ENCODE measurements at places on chromosomes 2 and 18. TPM values are rescaled to one million over a fixed set of nuclear protein-coding genes. Genes with fewer than 3 reads are reported as not detected.

DNA sequence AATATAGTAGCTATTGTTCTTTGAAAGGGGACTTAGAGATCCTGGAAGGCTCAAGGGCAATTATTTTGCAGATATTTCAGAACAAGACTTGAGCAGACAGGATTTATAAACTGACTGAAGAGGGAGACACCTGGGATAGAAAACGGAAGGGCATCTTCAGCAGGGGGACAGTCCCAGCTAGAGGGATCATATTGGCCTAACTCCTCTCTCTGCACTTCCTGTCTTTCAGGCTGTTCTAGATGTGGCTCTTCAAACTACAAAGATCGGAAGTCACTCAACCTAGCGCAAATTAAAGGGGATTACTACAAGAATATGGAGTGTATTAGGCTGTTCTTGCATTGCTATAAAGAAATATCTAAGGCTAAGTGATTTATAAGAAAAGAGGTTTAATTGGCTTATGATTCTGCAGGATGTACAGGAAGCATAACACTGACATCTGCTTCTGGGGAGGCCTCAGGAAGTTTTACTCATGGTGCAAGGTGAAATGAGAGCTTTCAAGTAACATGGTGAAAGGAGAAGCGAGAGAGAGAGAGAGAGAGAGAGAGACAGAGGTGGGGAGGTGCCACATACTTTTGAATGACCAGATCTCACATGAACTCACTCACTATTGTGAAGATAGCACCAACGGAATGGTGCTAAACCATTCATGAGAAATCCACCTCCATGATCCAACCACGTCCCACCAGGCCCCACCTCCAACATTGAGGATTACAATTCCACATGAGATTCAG, 5.3 kb upstream of the CTIF start:
- no peak for DNase-seq

GRCh38 chr18:45984546-45985235, 17.6 kb upstream of the EPG5 start:
- no peak for DNase-seq

- peak; percentile 7 for DNase-seq
These were observed 2.5 kb upstream of the ICOS start for GRCh38 chr2:203934041-203934492.

ALPP gene
- 0.59 TPM for total RNA-seq

FHOD3 gene
- 13.1 TPM for total RNA-seq

DNA sequence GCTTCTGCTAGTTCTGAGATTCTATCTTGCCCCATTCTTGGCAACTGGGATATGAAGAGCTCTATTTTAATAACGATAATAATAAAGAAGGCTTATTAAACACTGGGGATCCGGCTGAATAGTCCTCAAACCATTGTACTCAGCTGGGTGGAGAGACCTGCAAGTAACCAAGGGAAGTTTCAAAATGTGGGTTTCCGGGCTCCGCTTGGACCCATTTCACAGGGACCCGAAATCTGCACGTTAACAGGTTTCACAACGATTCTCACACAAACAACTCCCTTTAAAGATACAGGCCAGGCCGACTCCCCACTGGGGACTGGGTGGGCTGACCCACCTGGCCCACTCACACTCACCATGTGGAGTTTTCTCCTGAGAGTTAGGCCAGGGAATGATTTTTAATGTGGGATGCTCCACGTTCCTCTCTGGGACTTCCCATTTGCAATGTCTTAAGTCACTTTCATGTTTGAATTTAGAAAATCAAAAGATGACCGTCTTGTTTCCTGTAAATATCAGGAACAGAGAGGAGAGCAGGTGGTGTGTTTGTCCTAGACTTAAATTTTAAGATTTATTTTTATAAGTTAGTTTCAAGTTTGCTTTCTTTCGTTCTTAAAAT, 96.3 kb downstream of the SH3RF3 start:
- DNase-seq, result no peak

DAW1 gene
- total RNA-seq, result 0.30 TPM

DNA sequence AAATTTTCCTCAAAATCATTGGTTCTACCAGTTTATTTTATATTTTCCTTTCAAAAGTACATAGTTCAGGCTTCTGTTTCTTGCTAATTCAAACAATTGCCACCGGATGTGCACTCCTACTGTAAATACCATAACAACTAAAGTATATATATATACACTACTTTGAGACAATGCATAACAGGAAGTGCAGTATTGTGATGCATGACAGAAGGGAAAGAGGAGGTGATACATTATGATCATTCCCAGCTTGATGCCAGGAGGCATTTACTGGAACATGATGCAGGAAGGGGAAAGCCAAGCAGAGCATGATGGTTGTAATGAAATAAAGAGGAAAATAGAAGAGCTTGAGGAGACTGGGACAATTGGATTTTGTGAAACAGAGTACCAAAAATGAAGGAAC, 215.2 kb upstream of the NT5C1B start:
- DNase-seq, result no peak

- peak; percentile 73 for DNase-seq
These were observed 19.6 kb upstream of the RPIA start for GRCh38 chr2:88671786-88672427.

IL18RAP gene
- not detected for total RNA-seq

LRP1B gene
- total RNA-seq, result not detected

TP53I3 gene
- total RNA-seq, result 8.8 TPM

GKN1 gene
- not detected for total RNA-seq

DNA sequence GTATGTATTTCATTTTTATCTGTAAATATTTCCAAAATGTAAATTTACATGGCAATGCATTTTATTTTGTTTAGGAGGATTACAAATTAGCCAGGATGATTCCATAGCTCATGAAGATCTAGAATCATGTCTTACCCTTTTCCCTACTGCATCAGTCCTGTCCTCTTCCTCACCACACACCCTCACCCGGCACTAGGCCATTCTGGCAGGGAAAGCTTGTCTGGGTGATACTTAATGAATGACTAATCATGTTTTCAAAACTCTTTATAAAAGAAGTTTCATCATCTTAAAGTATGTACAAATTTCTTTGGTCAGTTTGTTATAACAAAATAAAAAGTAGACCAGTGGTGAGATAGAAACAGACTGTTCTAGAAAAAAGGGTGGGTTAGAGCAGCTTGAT, 283.3 kb upstream of the VWC2L start:
- peak; percentile 70 for DNase-seq

- DNase-seq, result peak; percentile 30
These were observed 39.0 kb upstream of the BMPR2 start for GRCh38 chr2:202337151-202337550.

TEX44 gene
- total RNA-seq, result not detected

- DNase-seq, result no peak
These were observed 1472.2 kb downstream of the SUCLG1 start for GRCh38 chr2:82986899-82987298.

DNA sequence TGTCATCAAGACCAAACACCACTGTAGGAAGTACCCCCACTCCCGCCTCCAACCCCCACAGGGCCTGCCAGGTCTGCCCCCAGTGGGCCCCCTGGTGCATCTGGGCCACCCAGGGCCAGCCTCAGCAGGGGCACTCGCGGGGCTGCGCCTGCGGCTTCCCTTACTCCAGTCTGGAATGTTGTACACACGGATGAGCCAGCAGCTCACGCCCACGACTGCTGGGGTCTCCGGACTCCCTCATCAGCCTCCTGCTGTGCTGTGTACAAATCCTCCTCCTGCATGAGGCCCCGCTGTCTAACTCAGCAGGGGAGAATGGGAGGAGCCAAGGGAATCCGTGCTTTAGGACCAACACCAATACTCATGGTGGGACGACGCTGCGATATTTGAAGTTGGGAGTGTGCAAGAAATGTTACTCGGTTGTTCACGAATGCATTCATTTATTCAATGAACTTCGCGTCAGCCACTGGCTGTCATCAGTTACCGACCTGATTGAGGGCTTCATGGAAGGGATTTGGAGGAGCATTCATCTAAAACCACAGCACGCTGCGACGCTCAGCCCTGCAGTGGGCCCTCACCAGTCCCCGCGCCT, 654 bp upstream of the ASB1 start:
- DNase-seq, result peak; percentile 32

GRCh38 chr18:57057890-57058289, 89.0 kb upstream of the BOD1L2 start:
- no peak for DNase-seq

PRKAG3 gene
- not detected for total RNA-seq

GRCh38 chr2:185404578-185404977, 334.0 kb upstream of the FSIP2 start:
- DNase-seq, result no peak

DNA sequence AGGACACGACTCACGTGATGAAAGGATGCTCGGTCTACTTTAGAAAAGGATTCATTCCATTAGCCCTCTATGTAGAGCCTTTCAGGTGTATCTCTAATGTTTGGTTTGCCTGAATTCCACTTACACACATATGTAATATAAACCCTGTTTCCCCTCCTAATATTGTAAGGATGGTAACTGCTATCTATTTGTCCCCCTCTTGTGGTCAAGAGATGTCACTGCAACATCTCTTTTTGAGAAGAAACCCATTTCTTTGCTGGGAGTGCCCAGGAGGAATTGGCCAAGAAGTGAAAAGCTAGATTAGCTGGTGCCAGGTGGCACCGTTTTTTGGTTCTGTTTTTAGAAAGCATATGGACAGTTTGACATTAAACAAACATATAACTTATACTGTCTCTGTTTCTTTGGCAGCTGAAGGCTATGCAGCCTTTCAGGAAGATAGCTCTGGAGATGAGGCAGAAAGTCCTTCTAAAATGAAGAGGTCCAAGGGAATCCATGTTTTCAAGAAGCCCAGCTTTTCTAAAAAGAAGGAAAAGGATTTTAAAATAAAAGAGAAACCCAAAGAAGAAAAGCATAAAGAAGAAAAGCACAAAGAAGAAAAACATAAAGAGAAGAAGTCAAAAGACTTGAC, 41.2 kb downstream of the RALBP1 start:
- DNase-seq, result peak; percentile 44

- peak; percentile 97 for DNase-seq
These were observed 9.4 kb downstream of the CTIF start for GRCh38 chr18:48548011-48548771.

- DNase-seq, result no peak
These were observed 85.5 kb downstream of the DSC3 start for GRCh38 chr18:30957066-30957465.

GRCh38 chr2:232376260-232376659, 2.3 kb upstream of the ALPP start:
- no peak for DNase-seq

- DNase-seq, result no peak
These were observed 185.9 kb downstream of the CDH7 start for GRCh38 chr18:65936678-65937077.

DNA sequence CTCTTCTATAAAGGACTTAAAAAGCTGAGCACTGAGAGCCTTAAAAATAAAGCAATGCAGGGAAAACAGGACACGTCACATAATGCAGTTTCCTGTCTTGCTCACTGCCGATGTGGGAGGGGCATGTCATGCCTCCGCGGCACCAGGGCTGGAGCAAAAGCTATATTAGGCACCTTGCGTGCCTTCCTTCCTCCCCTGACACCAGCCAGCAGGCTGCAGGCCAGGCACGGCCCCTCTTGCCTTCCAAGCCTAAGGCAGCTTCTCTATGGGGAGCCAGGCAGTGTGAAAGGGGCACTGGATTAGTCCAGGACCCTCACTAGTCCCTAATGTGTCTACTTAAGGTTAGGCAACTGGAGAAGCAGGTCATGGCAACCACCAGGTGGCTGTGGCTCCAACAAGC, 26.3 kb downstream of the MRPL35 start:
- DNase-seq, result no peak

- DNase-seq, result no peak
These were observed 1.2 kb downstream of the ANKMY1 start for GRCh38 chr2:240556553-240557100.

- DNase-seq, result peak; percentile 75
These were observed 34.1 kb downstream of the TRABD2A start for GRCh38 chr2:84846741-84847142.

GRCh38 chr2:1884933-1885580, 140.7 kb upstream of the PXDN start:
- DNase-seq, result peak; percentile 37

CACNB4 gene
- 0.12 TPM for total RNA-seq

GRCh38 chr2:84077496-84077895, 381.6 kb downstream of the SUCLG1 start:
- peak; percentile 6 for DNase-seq

GRCh38 chr18:55593888-55594287, 5.9 kb upstream of the TCF4 start:
- DNase-seq, result peak; percentile 34

DNA sequence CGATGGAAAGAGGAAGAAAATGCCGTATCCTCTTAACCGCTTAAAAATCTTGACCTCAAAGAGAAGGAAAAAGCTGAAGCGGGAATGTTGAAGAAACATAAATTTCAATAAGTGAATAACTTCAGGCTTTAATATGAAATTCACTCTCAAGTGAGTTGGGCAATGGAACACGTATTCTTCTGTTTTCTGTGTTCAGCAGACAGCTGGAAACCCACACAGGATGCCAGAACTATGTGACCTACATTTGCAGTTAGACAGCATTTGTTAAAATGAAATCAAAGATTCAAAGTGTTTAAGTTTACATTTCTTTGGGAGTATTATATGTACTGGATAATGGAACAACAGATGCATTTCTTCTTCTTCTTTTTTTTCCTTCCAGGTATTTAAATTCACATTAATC, 80.5 kb upstream of the SPATS2L start:
- DNase-seq, result no peak

- DNase-seq, result no peak
These were observed 45.0 kb downstream of the LAMA1 start for GRCh38 chr18:7072593-7072992.

- peak; percentile 54 for DNase-seq
These were observed 83.3 kb downstream of the ZCCHC2 start for GRCh38 chr18:62606106-62606505.

PARD3B gene
- total RNA-seq, result 1.6 TPM

- DNase-seq, result peak; percentile 62
These were observed 25.5 kb downstream of the RMC1 start for GRCh38 chr18:23528580-23529472.

GRCh38 chr2:36731941-36732672, 35.6 kb downstream of the VIT start:
- peak; percentile 99 for DNase-seq

HRH4 gene
- total RNA-seq, result not detected

DNA sequence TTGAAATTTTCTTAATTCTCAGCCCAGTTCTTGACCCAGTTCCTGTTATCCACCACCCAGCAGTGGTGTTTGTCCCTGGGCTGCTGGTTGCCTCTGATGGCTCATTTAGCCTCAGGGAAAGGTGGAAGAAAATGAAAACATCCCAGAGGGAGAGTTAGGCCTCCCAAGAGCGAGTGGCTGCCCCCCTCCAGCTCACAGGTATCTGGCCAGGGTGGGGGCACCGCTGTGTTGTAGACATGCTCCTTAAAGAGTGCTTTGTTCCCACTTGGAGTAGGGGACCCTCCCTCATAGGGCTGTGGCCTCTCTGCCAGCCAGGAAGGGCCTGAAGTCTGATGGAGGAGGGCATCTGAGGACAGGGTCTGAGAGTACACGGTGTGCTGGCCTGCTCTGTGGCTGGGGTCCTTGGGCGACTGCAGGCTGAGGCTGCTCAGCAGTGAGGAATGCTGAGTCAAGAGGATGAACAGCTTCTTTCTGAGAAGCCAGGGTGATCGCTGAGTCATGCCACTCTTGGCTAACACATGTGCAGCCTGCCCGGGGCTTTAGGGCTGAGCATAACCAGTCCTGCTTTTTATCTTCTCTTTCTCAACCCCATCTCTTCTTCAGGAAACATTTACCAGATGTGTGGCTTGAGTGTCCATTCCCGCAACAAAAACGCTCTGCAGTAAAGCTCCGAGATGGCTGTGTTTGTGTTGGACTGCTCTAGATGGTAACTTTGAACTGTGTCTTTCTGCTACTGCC, 72.3 kb downstream of the IL1R2 start:
- peak; percentile 97 for DNase-seq

All from M059J (cell line).